ENCODE measurements at places on chromosomes 2 and 18.

GRCh38 chr18:75654851-75655751 lies 227.6 kb upstream of the SMIM21 start:
- DNase-seq: no peak

- no peak for DNase-seq
Observed at GRCh38 chr2:149816756-149817551, 229.4 kb upstream of the MMADHC start.

DNA sequence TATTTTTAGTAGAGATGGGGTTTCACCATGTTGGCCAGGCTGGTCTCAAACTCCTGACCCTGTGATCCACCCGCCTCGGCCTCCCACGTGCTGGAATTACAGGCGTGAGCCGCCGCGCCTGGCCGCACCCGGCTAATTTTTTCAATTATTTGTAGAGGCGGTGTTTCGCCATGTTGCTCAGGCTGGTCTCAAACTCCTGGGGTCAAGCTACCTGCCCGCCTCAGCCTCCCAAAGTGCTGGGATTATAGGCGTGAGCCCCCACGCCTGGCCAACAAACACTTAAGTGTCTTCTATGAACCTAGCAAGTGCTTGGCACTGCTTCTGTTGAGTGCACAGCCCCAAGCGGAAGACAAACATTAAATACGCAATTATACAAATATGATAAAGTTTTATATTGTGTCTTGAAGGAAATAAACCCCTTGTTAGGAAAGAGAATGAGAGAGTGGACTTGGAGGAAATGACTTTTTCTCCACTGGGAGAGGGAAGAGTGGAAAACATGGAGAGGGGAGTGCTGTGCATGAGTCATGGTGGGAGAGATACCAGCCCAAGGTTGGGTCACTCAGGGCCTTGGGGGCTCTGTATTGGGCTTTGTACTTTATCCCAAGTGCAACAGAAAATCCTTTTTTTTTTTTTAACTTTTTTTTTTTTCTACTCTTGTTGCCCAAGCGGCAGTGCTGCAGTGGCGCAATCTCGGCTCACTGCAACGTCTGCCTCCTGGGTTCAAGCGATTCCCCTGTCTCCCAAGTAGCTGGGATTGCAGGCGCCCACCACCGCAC lies 41.4 kb upstream of the ACTR2 start:
- DNase-seq: no peak

- no peak for DNase-seq
Observed at GRCh38 chr2:118939994-118940393, 2.0 kb upstream of the MARCO start.
